Activated T-helper 9 cell treated with anti-CD3 and anti-CD28 coated beads, Interleukin-2, amount 50 U/mL, for 16 hours (primary cell): ENCODE measurements at places on chromosomes 7 and 10.

DNA sequence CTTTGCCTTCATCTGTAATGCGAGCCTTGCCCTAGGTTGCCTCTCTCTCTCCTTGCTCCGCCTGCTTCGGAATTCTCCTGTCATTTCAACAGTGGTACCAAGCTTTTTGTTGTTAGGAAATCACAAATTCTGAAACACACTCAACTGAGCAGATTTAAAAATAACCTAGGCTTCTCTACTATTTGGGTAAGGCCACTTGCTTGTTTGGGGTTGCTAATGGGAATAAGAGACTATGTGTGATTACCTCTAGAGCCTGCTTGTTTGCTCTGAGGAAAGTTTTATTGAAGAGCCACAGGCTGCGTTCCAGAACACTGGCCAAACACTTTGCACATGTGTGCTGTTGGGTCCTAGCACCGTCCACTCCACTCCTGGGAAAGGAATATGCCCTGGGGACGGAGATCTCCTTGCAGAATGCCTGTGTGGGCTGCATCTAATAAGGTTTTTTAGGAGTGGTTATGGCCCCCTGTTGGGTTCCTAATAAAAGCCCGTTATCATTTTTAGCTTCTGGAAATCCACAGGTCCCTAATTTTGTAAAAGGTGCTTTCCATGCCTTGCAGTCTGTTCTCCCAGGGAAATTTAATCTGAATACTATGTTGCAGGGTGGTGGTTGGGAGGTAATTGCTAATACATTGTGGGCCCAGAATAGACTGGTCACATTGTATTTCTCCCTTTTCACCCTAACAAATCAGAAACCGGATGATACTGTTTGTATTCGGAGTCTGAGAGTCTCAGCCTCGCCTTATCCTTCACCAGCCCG lies 68.7 kb upstream of the KLF6 start:
- DNase-seq, result no peak

- peak; percentile 57 for DNase-seq
These were observed 18.4 kb downstream of the GIMAP5 start for GRCh38 chr7:150755473-150756099.

- no peak for DNase-seq
These were observed 30.5 kb upstream of the TRIM8 start for GRCh38 chr10:102613785-102614184.

DNA sequence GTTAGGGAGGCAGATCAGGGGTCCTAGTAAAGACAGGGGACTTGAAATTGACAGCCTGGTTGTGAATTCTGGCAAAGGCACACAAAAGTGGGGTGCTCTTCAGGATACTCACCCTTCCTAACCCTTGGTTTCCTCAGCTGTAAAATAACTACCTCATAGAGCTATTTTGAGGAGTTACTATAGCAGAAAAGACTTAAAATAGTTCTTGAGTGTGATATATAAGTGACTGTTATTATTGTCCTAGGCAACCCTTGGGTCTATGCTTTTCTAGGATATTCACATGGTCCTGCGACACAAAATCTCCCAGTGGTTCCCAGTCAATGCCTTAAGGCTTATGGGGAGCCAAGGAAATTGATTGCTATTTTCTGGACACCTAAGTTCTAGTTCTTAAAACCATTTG lies 98.1 kb upstream of the NAMPT start:
- DNase-seq, result no peak

- DNase-seq, result peak; percentile 82
These were observed 1.7 kb upstream of the GIMAP8 start for GRCh38 chr7:150448789-150449147.

- no peak for DNase-seq
These were observed 32.2 kb upstream of the ITGB8 start for GRCh38 chr7:20298486-20298901.

- DNase-seq, result no peak
These were observed 13.6 kb downstream of the PTPRE start for GRCh38 chr10:127920306-127921074.

DNA sequence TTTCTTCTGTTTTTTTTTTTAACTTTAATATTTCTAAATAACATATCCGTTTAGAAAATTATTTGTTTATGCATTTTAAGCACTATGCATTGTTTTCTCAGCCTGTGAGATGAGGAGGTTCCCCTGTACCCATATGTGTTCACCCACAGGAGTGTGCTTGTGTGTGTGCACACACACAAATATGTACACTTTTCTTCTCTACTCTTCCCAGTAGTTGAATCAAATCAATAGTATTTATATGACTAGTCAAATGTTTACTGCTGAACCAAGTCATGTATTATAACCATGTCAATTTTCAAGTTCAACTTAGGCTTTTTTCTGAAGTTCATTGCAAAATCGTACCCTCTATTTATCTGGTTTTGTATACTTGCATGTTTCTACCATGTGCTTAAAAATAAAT lies 37.3 kb downstream of the HDAC9 start:
- no peak for DNase-seq

GRCh38 chr10:52245547-52245946 lies 68.5 kb upstream of the DKK1 start:
- DNase-seq, result no peak

- no peak for DNase-seq
These were observed 60.8 kb downstream of the RHOBTB1 start for GRCh38 chr10:60883187-60883586.

DNA sequence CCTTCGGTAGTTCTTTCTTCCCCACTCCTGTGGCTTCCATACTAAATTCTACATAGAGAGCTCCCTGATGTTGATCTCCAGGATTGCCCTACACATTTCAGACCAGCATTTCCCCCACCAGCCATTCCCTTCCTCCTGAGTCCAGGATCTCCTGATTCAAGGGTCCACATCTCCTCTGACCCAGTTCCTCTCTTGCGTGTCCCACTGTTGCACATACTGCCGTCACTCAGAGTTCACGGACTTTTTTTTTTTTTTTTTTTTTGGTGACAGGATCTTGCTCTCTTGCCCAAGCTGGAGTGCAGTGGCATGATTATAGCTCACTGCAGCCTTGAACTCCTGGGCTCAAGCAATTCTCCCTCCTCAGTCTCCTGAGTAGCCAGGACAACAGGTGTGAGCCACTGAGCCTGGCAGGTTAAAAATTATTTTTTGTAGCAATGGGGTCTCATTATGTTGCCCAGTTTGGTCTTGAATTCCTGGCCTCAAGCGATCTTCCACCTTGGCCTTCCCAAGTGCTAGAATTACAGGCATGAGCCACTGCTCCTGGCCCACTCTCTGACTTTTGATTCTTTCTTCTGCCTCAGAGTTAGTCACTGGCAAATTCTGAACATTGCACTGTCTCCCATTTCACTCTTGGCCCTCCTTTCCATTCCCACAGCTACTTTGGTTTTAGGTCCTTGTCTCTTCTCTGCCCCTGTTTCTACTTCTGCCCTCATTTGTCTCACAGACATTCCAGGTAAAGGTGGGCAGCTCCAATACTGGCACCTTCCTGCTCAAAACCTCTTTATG lies 29.6 kb upstream of the ZRANB1 start:
- no peak for DNase-seq

- DNase-seq, result no peak
These were observed 327.9 kb downstream of the ACTR3B start for GRCh38 chr7:153087498-153087897.

- DNase-seq, result no peak
These were observed 184.2 kb downstream of the KMT2E start for GRCh38 chr7:105198223-105198622.

DNA sequence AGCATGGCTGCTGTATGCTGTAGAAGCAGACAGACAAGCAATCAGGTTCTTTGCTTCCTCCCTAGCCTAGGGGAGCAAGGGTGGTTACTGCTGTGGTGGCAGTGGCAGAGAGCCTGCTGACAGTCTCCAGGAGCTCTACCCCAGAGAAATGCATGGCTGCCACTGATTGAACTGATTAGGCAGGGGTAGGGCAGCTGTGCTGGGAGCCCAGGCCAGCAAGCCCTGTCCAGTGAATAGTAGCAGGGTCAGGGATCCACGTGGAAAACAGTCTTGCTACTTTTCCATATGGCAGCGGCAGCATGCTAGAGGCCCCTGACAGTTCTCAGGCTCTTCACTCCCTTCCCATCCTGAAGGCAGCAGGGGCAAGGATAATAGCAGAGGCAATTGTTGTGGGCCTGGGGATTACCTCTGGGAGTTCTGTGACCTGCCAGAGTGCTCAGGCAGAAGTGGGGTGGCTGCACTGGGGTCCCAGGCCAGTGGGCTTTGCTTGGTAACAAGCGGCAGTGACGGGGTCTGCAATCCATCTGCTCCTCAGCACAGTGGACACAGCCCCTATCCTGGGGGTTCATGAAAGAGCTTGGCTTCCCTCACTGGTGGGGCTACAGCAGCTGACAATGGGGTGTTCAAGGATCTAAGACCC lies 558.8 kb upstream of the GHITM start:
- DNase-seq, result no peak

- no peak for DNase-seq
These were observed 55.6 kb downstream of the NOC3L start for GRCh38 chr10:94307046-94307615.

GRCh38 chr7:131148708-131149428 lies 178.8 kb upstream of the MKLN1 start:
- no peak for DNase-seq
